ENCODE measurements at places on chromosomes 2 and 18.

DNA sequence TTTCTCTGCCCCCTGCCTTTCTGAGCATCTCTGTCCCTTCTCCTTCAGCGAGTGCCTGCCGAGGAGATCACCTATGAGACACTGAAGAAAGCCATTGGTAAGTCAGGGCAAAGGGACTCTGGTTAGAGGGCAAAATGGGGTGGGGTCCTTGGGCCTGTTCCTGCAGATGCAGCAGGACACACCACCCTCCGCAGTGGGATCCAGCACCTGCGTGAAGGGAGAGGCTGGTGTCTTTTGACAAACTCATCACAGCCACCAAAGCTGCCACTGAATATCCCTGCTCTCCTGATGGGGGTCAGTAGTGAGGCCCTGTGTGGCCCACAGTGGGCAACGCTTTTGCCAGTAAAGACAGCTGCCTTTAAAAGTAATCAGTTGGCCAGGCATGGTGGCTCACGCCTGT is 18.7 kb downstream of the POMC start:
- no peak for DNase-seq

DNA sequence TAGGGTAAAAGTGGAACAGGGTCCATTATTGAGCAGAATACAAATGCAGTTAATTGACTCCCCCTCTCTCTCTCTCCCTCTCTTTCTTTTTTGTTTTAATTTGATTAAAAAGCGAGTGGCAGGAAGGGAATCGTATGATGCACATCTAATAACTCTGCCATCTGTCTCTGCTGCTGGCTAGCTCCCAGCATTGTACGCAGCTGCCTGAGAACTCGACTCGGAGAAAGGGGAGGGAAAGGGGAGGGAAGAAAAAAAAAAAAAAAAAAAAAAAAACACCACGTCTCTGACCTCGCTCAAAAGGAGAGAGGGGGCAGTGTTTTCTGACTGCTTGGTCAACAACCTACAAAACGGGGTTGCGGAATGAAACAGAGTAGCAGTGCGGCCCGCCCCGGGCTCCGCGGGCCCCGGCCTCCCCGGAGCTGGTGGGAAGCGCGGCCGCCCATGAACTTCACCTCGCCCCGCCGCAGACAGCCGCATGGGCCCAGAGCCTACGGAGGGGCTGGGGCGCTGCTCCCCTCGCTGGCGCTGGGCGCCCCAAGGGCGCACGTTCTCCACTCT is 265.7 kb downstream of the TCF4 start:
- peak; percentile 92 for DNase-seq

DNA sequence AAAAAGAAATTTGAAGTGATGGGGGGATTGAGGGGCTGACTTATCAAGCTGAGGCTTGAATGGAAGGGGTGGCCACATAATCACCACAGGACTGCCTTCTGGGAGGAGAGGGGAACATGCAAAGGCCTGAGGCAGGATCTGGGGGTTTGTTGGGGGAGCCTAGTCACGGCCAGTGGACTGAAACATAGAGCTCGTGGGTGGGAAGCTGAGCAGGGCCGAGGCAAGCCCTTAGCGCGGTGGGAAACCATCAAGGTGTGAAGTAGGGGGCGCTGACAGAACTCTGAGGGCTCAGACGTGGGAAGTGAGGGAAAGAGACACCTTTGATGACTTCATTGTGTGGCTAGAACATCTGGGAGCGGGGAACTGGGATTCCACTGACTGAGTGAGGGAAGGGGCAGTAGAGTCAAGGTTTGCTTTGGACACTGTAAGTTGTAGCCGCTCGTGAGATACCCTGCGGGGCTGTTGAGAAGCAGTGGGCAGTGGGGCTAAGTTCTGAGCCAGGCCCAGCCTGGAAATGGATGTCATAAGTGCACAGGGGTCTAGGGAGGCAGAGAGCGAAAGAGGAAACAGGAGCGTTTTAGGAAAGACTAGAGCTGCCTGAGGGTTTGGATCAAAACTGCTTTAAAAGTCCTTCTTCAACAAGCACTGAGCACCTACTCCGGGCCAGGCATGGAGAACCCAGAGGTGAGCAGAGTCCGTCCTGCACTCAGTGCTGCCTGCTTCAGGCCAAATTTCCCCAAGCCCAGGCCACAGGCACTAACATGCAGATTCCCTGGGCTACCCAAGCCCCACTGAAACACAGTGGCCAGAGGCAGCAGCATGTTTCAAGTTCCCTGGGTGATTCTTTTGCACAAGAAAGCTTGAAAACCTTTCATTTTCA is 686 bp upstream of the SNORC start:
- DNase-seq, result no peak

DNA sequence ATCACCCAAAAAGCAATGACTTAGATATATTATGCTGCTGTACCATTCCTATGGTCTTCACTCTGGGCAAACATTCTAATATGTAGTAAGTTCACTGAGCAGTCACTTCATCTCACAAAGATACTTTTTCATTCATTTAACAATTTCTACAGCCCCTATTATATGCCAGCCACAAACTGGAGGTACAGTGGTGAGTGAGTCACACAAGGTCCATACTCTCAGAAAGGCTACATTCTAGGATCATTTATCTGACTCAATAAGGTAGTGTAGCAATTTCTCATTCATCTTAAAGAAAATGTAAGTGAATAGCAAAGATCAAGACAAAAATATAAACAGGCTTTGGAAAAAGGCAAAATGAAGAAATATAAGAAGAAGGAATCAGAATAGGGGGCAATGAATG is 40.5 kb downstream of the NHEJ1 start:
- no peak for DNase-seq

DNA sequence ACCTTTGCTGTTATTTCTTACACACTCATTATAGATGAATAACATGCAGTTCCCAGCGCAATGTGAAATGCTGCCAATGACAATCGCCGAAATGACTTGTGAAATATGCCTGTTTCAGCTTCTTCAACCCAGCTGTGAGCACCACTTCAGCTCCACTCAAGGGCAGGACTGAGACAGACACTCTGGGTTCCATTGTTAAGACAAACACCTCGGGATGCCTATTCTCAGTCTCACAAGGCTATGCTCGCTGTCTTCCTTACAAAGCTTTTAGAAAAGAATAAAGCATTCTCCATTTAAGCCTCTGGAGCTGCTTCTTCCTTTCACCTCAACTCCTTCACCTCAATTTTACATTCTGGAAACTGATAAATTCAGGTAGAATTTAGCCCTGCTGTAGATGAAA is 4.2 kb downstream of the CBLN2 start:
- no peak for DNase-seq

DNA sequence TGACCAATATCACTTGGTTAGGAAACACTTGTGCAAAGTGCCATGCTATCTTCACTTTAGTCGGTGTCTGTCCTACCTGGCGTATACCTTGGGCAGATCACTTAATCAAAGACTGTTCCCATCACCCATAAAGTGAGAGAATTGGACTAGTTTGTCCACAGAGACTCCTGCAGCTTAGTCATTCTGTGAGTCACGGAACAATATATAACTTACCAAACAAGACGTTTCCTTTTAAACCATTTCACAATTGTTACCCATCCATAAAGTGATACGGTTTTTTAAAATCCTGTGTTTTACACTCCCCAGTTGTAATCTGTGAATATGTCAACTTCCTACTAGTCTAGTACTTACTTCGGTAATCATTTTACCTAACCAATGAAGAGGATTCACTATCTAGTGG is 499.3 kb upstream of the SMIM21 start:
- no peak for DNase-seq

DNA sequence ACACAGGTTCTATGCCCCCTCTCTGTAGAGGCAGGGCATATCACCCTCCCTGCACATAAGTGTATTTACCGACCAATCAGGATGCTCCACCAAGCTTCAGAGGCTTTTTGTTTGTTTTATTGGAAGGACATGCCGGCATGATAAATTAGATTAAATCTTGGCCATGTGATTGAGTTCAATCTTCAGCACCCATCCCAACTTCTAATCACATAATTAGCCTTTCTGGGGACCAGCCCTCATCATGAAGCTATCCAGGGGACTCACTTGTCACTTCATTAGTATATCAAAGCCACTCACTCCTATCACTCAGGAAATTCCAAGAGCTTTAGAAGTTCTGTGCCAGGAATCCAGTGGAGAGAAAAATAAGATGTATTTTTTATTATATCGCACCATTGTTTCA is 158.6 kb upstream of the SYT4 start:
- DNase-seq, result no peak

DNA sequence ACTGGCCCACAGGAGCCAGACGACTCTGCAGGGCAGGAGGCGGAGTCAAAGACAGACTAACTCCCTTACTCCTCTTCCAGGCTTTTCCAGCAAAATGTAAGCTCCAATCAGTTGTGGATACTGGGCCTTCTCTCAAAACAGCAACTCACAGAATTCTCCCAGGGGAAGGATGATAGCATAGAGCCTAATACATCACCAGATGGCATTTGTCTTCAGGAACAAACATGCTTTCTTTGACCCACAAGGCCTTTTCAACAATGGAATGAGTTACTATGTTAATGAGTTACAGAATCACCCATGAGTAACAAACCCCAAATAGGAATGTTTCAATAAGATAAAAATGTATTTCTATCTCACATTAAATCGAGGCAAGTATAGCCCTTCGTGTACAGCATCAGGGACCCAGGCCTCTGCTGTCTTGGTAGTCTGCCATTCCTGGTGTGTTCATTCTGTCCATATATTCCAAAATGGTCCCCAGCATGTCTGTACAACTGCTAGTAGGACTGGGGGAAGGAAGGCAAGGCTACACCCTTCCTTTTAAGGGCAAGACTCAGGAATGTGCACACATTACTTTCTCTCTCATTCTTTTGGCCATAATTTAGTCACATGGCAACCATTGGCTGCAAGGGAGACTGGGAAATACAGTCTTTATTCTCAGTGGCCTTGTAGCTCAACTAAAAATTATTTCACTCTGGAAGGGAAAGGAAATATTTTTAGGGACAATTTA is 76.4 kb downstream of the BOD1L2 start:
- no peak for DNase-seq

GRCh38 chr2:231334981-231335380 is 60.5 kb upstream of the B3GNT7 start:
- DNase-seq, result no peak

All from hippocampal formation (tissue), 2 donors.